Fibroblast of upper back skin (primary cell): ENCODE measurements at places on chromosomes 11 and 22.
A peak's percentile ranks its signal among the peaks of the same experiment; 100 is the strongest.

- DNase-seq: peak; percentile 76
Observed at GRCh38 chr11:123065621-123066020, 3.7 kb upstream of the HSPA8 start.

DNA sequence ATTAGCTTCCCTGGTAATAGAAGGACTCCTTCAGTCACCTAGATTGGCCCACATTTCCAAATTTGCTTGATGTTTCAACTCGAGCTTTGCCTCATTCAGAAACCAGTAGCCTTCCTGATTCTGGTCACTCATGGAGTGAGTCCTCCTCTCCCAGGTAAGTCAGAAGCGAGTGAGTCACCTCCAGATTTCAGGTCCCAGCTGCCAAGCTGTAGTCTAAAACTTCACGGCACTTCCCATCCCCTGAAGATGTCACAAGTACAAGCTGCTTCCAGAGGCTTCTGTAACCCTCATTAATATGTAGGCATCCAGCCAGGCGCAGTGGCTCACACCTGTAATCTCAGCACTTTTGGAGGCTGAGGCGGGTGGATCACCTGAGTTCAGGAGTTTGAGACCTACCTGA is 23.5 kb downstream of the ARHGAP8 start:
- DNase-seq: no peak

GRCh38 chr11:76588455-76589325 is 81.9 kb downstream of the LRRC32 start:
- DNase-seq: no peak

DNA sequence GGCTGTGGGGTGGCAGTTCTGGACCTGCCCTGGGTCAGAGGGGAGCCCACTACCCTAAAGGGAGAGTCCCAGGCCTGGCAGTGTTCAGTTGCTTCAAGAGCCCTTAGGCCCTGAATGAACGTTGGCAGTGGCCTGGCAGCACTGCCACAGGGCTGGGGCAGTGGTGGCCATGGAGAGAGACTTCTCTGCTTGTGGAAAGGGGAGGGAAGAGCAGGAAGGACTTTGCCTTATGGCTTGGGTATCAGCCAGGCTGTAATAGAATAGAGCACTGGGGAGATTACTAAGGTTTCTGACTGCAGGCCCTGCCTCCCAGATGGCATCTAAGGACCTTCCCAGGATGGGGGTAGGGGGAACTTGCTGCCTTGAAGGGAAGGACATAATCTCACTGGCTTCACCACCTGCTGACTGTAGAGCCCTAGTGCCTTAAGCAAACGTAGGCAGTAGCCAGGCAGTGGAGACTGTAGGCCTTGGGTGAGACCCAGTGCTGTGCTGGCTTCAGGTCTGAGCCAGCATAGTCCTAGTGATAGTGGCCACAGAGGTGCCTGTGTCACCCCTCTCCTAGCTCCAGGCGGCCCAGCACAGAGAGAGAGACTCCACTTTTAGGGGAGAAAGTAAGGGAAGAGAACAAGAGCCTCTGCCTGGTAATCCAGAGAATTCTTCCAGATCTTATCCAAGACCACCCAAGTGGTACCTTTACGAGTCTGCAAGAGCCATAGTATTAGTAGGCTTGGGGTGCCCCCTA is 27.6 kb downstream of the PLA2G6 start:
- DNase-seq: peak; percentile 29

DNA sequence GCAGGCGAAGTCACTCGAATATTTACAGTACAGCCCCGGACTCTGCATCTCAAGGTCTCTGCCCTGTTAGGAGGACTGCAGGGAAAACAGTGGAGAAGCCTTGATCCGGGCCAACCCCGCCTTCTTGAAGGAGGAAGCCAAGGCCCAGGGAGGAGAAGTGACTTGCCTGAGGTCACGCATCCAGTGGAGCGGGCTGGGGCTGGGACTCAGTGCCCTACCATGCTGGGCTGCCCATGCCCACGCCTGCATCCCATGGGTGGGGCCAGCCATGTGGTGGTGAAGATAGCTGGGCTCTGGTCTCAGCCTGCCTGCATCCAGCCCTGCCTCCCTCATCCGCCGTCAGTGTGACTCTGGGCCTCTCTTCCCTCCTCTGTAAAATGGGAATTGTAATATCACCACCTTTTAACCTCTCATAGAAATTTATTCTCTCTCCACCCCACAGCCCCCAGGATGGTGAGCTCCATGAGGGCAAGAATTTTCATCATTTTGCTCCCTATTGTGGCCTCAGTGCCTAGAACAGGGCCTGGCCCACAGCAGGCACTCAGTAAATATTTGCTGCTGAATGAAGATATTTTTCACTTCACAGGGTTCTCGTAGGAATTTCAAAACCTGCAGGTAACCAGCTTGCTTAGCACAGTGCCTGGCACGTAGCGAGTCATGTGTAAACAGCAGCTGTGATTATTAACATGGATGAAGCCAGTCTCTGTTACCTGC is 57.3 kb downstream of the OTOG start:
- no peak for DNase-seq

- no peak for DNase-seq
Observed at GRCh38 chr22:49617866-49618676, 209.6 kb downstream of the BRD1 start.

GRCh38 chr11:15286465-15286864 is 171.7 kb downstream of the INSC start:
- DNase-seq: peak; percentile 25

- DNase-seq: no peak
Observed at GRCh38 chr11:64814712-64815187, 4.4 kb upstream of the MEN1 start.

DNA sequence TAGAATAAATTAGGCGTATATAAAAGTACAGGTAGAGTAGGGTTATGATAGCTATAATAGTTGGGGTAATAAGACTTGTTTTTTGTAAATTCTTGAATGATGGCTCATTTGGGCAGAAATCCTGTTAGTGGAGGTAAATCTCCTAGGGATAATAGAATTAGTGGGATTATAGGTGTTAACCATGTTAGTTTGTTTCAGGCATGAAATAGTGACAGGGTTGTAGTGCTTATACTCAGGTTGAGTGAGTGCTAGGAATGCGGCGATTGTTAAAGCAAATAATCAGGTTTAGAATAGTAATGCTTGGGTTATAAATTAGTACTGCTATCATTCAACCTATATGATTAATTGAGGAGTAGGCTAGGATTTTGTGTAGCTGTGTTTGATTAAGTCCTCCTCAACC is 297.1 kb downstream of the DYNC2H1 start:
- no peak for DNase-seq

DNA sequence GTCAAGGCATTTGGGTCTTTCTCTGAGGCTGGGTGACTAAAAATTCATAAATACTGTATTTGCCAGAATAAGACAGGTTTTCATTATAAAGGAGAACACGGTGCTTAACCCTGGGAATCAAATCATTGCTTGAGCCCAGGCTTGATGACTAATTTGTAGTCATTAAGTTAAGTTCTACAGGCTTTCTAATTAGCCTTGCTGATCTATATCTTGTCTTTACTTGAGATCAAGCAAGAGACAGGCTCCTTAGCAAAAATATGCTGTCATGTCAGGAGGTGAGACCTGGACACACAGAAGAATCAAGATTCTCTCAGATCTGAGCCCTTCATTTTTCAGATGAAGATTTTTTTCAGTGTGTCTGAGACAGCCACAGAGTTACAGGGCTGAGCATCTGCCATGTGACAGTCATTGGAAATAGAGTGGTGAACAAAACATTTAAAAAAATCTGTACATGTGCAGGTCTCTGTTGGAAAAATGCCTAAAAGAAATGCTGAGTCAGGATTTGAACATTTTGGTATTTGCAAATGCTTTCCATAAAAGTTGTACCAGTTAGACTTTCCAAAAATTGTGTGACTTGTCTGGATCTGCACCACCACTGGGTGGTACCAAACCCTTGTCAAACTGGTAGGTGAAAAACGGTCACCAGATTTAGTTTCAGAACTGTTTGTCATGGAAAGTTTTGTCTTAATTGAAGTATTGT is 14.6 kb downstream of the ACAT1 start:
- peak; percentile 45 for DNase-seq

GRCh38 chr11:12461516-12461915 is 84.1 kb downstream of the PARVA start:
- DNase-seq: peak; percentile 16

DNA sequence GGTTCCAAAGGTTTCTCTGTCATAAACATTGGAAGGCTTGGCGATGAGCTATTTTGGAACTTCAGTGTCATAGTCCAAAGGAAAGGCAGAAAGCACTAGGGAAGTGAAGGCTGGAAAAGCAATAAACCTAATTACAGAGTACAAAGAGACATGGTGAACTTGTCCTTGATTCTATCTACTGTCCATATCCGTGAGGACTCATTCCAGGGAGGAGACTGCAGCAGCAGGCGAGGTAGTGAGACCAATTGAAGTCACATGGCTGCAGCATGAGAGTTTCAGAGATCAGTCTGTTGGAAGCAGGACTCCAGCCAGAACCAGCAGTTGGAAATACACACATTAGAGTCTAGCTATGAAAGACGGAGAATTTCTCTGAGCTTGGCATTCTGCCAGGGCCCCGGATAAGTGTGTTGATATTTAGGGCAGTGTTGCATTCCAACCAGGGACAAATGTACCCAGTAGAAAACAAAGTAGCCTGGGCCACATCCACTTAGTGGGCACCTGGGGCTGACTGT is 54.1 kb upstream of the ARHGAP42 start:
- DNase-seq: peak; percentile 21

DNA sequence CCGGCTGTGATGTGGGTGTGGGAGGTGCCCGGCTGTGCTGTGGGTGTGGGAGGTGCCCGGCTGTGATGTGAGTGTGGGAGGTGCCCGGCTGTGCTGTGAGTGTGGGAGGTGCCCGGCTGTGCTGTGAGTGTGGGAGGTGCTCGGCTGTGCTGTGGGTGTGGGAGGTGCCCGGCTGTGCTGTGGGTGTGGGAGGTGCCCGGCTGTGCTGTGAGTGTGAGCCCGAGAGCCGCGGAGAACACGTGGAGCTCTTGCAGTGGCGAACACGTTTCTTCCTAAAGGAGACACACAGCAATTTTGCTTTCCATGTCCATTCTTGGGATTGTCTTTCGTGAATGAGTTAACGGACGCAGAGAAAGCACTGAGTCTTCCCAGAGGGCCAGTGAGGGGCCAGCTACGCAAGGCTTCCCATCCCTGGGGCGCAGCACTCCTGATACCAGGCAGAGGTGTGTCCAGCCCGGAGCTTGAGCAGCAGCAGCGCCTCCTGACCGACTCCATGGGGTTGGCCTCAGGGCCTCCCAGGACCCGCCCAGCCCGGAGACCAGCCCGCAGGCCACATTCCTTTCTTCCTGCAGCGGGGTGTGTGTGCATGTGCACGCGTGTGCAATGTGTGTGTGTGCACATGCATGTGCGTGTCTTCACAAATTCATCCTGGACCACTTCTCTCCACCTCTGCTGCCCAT is 245.0 kb upstream of the B3GAT1 start:
- DNase-seq: no peak

GRCh38 chr22:33220476-33221080 is 162.4 kb upstream of the SYN3 start:
- DNase-seq: no peak

DNA sequence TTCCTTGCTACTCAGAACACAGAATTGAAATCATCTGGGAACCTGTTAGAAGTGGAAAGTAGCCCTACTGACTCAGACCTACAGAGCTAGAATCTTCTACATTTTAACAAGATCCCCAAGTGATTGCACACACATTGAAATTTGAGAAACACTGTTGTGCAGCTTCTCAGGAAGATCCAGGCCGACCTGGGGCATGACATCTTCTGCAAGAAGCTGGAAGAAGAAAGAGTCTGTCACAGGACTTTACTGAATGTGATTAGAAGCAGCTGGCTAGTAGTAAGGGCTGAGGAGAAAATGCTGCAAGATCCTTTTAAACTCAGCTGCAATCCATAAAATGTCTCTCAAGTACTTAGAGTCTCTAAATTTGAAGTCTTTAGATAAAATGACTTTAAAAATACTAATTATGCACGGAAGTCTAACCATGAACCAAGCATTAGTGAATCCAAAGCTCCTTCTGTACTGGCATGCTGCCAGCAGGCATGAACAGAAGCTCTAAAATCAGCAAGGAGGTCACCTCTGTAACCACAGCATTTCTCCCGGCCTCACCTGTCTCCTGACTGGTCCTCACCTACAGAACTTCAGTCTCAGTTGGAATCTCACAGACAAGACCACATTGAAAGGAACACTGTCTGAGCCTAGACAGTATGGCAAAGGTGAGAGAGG is 85.0 kb downstream of the SERGEF start:
- DNase-seq: peak; percentile 47

GRCh38 chr22:23383491-23384361 is 196.4 kb downstream of the IGLL1 start:
- no peak for DNase-seq

- DNase-seq: no peak
Observed at GRCh38 chr22:22673099-22673498, 28.7 kb downstream of the GGTLC2 start.

- no peak for DNase-seq
Observed at GRCh38 chr11:61575886-61576861, 4.7 kb downstream of the SYT7 start.

DNA sequence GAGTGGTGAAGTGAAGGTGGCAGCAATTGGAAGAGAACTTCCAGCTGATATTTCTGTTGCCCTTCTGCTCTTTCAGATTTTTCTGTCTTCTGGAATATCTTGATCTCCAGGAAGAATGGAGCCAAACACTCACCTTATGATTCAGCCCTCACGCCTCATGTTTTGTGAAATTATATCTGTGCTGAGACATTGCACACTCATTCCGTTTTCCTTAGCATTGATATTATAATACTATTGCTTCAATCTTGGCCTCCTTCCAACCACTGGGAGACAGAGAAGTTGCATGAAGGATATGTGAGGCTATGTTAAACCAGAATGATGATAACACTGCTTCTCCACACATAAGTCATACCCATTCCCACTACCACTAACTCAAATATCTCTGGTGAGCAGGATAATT is 177.9 kb downstream of the ETS1 start:
- DNase-seq: peak; percentile 95

- no peak for DNase-seq
Observed at GRCh38 chr22:48738204-48738980, 1089.3 kb downstream of the BRD1 start.

GRCh38 chr11:44595964-44596381 is 30.5 kb downstream of the CD82 start:
- DNase-seq: no peak

GRCh38 chr11:80958987-80959386 is 1518.2 kb upstream of the TENM4 start:
- peak; percentile 53 for DNase-seq

DNA sequence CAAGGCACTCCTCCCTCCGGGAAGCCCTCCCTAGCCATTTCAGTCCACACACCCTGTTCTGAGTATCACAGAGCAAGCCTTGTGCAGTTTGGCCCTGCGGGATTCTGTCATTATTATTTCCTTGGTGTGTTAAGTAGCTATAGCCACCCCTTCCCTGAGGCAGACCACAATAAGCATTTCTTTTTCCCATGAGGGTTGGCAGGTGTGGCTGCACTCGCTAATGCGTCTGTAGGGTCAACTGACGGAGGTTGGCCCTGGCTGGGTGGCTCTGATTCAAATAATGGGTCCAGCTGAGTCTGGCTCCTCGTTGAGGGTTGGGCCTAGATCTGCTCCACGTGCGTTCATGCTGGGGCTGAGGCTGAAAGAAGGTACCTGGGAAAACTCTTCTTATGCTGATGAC is 5.1 kb downstream of the F2 start:
- DNase-seq: no peak
